T-helper 17 cell (primary cell): ENCODE measurements at places on chromosomes 1 and 21. TPM values are rescaled to one million over a fixed set of nuclear protein-coding genes. Genes with fewer than 3 reads are reported as not detected.

DNA sequence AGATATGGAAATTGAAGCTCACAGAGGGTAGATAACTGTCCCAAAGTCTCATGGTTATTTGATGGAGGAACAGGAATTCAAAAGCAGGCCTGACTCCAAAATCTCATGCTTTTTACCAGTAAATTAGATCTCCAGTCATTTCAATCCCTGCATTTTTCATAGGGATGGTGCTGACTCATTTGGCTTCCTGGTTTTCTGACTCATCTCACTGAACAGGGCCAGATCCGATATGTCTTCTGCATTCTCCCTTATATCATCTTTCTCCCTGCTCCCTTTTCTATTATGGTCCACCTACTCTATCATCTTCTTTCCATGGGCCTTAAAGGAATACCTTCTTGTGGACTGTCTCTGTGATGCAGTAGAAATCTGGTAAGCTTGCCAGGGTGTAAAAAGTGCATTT, 187.2 kb downstream of the FGGY start:
- no peak overlapping the region for H3K4me3 ChIP-seq
- DNase-seq = no peak
- no peak overlapping the region for H3K27ac ChIP-seq
- peaks cover 5% of the 10 kb centered on the region for H3K4me1 ChIP-seq
- H3K27me3 ChIP-seq = no peaks in the 10 kb centered on the region
- no peaks in the 10 kb centered on the region for H3K36me3 ChIP-seq

DNA sequence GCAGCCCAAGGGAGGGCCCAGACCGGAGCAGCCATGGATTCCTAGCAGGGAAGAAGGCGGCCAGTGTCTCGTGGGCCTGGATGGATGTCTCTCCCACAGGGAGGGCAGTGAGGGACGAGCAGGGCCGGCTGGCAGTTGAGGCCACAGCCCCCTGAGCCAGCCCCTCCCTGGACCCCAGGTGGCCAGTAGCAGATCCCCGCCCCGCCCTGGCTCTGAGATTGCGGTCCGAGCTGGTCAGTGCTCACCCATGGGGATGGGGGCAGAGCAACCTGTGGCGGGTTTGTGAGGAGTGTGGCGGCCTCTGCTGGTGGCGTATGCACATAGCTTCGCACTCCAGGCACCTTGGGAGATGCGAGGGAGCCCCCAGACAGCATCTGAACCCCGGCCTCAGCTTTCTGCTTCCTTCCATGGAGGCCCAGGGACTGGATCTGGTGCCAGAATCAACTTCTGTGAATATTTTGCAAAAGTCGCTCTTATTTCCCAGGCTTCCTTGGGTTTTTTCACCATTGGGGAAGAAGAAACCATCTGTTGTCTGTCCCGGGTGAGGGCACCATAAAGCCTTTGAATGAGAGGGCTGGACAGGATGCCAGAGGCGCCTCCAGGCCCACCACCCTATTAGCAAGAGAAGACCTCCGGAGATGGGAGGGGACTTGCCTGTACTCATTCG, 8.4 kb upstream of the KCNN3 start:
- peaks cover 11% of the 10 kb centered on the region for H3K27me3 ChIP-seq
- H3K4me1 ChIP-seq = peaks cover 2% of the 10 kb centered on the region
- peaks cover 4% of the 10 kb centered on the region for H3K36me3 ChIP-seq
- H3K27ac ChIP-seq = no peak overlapping the region

DNA sequence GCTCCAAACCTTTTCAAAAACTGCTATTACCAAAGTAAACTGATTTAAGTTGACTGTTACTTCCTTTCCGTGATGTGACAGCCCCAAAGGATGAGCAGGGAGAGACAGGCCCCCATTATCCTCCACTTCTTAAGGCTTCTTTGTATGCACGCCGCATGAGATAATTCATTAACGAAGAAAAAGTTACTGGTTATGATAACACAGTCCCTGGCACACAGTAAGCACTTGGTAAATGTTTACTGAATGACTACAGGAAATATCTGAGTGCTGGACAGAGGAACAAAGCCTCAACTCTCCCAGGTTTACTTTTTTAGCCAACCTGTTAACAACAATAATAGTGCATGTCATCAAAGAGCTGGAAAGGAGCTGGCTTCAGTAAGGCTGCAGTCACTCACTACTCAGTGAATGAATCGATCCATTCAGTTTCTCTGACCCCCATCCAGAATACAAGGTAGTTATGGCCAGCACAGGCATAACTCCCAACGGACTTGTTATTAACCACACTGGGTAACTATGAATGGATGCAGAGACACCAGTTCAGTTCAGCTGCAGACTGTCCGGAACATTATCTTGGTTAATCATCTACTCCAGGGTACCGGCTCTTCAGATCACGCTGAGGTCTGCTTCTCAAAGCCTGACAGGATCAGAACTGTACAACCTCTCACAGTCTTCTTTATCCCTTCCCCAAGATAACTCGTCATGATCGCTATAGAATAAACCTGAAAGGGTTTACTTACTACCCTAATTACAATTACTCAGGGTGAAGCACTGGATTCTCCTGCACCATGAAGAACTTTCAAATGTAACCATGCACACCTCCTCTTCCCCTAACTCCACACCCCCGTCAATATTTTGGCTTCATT, 58.3 kb downstream of the TGFBR3 start:
- no peak overlapping the region for H3K4me3 ChIP-seq
- H3K27ac ChIP-seq = peak overlapping the region; percentile 9
- H3K27me3 ChIP-seq = no peaks in the 10 kb centered on the region
- peaks cover 27% of the 10 kb centered on the region for H3K4me1 ChIP-seq
- H3K36me3 ChIP-seq = no peaks in the 10 kb centered on the region

The OVAAL gene
- total RNA-seq = not detected

The F13B gene
- not detected for total RNA-seq

The RIMS3 gene
- total RNA-seq = 1.7 TPM

The ARID4B gene
- 163 TPM for total RNA-seq

The IL12RB2 gene
- total RNA-seq = 2.1 TPM
